SK-MEL-5 (cell line): ENCODE measurements at places on chromosomes 12 and 14. TPM values are rescaled to one million over a fixed set of nuclear protein-coding genes. Genes with fewer than 3 reads are reported as not detected.

DNA sequence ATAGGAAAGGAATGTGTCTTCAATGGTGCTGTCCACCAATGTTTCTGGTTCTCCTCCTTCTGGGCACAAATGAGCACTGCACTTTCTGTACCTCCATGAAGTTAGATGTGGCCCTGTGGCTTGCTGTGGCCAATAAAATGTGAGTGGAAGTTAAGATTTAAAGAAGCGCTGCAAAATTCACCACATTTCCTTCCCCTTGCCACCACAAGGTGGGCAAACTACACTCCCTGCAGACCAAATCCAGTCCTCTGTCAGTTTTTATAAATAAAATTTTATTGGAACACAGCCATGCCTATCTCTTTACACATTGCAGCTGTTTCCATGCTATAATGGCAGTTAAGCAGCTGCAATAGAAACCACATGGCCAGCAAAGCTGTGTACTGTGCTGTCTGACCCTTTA is 141.4 kb upstream of the TMPO start:
- DNase-seq: peak; percentile 26

GRCh38 chr14:105340821-105341733 is 26.5 kb downstream of the PACS2 start:
- peak; percentile 33 for DNase-seq

GRCh38 chr12:17284873-17285272 is 678.9 kb upstream of the LMO3 start:
- DNase-seq: no peak

DNA sequence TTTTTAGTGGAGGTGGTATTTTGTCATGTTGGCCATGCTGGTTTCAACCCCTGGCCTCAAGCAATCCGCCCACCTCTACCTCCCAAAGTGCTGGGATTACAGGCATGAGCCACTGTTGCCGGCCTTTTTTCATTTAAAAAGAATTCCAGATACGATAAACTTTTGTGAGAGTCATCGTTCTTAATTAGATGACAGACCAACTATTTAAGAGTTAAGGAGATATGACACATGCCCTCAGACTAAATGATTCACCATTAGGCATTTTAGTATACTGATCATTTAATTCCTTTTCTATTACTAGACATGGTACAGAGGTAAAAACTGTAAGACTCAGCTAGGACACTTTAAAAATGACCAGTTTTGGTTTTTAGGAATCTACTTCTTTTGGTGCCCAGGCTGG is 2.4 kb downstream of the ANKRD13A start:
- DNase-seq: no peak

Gene EFS
- not detected in 2 replicates for total RNA-seq

GRCh38 chr12:47312808-47313426 is 233.2 kb upstream of the AMIGO2 start:
- no peak for DNase-seq

DNA sequence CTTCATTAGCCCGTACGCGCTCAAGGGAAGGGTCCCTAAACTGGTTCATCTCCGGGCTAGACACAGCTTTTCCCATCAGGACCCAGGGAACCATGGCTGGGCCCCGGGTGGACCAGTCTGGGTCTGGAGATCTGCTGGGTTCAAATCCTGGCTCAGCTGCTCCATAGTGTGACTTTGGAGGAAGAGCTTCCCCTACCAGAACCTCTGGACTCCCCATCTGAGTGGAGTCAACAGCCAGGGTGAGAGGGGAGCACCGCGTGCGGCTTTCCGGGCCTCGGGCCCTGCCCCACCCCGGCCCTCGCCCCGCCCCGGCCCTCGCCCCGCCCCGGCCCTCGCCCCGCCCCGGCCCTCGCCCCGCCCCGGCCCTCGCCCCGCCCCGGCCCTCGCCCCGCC is 41.2 kb downstream of the BEGAIN start:
- peak; percentile 32 for DNase-seq

Gene KRT85
- not detected in 2 replicates for total RNA-seq

- DNase-seq: no peak
Measured at GRCh38 chr14:99757331-99758070, 35.7 kb upstream of the EML1 start.

- DNase-seq: no peak
Measured at GRCh38 chr14:67650151-67650550, 24.3 kb downstream of the VTI1B start.

Gene MYF5
- not detected in 2 replicates for total RNA-seq

GRCh38 chr14:69685716-69686115 is 74.3 kb downstream of the SUSD6 start:
- DNase-seq: no peak

Gene FRMD6
- 45.5 and 46.0 TPM in 2 replicates for total RNA-seq

DNA sequence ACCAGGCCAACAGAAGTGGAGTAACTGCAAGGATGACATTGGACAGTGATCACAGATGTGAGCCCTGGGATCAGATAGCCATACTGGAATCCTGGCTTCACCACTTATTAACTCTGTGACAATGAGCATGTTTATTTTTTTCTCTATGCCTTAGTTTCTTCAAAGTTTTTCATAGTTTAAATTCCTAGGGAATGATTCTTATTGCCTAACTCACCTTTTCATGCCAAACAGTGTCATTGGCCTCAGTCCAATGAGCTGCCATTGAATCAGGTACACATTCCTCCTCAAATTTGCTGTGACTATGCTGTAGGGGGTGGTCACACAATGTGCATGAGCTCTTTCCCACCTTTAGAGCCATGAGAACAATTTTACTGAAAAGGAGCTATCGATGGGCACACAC is 342.3 kb downstream of the SYT1 start:
- no peak for DNase-seq

Gene TMEM52B
- total RNA-seq: 0.08 TPM in 1 of 2 replicates, not detected in the other

Gene CLEC4C
- not detected in 2 replicates for total RNA-seq

- no peak for DNase-seq
Measured at GRCh38 chr12:66637699-66638301, 41.1 kb downstream of the GRIP1 start.

DNA sequence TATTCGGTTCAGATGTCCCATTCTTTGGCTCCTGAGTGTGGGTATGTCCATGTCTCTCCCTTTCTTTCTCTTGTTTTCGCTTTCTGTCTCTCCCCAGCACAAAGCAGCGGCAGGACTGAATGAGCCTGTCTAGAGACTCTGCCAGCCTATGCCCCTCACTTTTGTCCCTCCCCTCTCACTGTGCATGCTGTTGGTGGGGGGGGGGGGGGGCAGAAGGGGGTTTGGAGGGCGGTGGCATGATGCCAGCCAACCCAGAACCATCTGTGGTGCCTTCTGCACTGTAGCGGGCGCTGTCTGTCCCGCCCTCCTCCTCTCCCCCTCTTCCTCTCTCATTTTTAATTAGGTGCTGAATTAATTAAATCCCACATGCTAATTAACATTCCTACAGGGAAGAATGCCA is 17.7 kb downstream of the NGDN start:
- DNase-seq: no peak

GRCh38 chr14:60188115-60188514 is 22.9 kb upstream of the DHRS7 start:
- DNase-seq: peak; percentile 71

GRCh38 chr14:99119554-99120525 is 152.2 kb downstream of the BCL11B start:
- DNase-seq: no peak

- no peak for DNase-seq
Measured at GRCh38 chr12:78386871-78387270, 477.7 kb upstream of the SYT1 start.

DNA sequence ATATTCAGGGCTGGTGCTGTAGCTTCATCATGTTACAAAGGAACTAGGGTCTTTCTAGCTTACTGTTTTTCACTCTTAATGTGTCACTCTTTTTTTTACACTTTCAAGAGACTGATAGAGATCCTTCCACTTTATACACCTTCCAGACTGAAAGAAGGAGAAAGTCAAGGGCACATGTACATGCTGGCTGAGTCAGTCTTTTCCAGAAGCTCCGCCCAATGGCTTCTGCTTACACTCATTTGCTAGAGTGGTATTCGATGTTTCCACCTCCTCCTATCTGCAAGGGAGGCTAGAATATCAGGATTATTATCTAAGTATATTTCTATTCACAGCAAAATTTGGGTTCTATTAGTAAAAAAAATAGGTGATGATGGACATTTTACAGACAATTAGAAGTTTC is 325.8 kb upstream of the OR4E1 start:
- no peak for DNase-seq

DNA sequence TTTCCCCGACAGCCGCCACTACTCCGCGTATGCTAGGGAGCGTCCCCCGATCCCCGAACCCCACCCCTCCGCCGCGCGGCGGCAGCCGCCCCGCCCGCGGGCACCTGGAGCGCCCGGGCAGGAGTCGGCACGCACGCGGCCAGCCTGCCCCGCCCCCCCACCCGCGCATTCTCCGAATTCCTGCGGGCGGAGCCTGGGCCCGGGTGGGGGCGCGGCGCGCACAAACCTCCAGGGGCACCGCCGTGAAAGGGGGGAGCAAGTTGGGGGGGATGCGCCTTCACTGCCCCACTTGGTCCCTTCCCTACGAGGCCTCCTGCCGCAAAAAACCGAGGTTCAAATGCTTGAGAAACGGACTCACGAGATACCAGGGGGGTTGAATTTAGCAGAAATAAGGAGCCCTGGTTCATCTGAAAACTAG is 1.7 kb downstream of the AJUBA start:
- no peak for DNase-seq

DNA sequence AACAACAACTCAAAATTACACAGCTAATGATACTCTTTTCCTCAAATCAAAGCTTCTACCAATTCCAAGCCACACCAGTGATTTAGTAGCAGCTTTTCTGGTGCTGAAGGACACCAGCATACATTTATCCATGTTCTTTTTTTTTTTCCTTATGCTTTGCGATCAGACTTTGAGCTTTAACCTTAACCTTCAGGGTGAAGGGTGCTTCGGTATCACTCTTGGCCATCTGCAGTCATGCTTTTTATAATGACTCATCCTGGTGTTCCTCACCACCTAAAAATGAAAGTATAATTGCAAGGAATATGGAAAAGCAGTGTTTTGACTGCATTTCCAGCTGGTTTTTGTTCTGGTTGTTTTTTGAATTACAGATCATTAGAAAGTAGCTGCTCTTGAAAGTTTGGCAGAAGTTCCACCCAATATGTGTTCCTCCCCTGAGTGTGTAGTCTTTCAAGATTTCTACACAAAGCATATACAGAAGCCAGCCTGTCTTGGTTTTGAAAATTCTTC is 1.3 kb upstream of the SLC41A2 start:
- no peak for DNase-seq

Gene TC2N
- 5.4 and 5.9 TPM in 2 replicates for total RNA-seq

Gene NAA30
- 17.5 and 20.7 TPM in 2 replicates for total RNA-seq

- DNase-seq: no peak
Measured at GRCh38 chr14:102633906-102634595, 41.6 kb downstream of the RCOR1 start.

DNA sequence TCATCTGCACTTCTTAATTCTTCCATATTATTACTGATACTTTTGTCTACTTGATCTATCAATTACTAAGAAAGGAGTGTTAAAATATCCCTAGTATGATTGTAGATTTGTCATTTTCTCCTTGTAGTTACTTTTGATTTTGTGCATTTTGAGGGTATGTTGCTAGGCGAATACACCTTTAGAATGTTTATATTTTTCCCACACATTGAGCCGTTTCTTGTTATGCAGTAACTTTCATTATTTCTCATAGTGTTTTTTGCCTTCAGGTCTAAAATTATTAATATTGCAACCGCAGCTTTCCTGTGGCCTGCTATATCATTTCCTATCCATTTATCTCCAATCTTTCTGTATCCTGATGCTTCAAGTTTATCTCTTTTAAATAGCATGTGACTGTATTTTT is 44.6 kb upstream of the C12orf42 start:
- no peak for DNase-seq

DNA sequence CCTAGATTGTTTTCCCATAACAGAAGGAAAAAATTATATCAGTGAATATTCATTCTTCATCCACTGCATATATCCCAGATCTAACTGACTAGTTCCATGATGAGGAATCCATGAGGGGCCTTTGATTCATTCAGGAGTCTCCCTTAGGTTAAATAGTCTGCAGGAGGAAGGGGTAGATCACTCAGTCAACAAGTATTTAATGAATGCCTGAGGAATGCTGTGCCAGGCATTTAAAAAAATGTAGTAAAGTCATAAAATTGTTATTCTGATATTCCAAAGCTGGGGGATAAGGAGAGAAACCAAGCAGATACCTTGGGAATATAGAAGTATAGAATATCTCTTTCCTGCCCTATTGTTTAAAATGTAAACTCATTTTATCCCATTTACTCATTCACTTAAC is 216.2 kb upstream of the CAND1 start:
- no peak for DNase-seq

DNA sequence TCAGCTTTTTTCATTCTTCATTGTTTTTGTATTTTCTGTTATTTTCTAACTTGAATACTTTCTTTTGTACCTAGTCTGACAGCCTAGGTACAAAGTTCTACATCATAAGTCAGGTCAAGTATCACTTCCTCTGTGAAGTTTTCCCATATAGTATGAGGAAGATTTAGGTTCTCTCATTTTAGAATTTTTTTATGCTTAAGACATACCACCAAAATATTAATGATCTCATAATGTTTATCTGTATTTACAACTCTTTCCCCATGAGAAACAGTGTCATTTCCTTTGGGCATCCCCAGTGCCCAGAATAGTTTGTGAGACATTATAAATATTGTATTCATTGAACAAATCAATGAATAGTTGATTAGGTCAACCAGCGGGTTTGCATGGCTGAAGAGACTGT is 3.1 kb upstream of the ATF7IP start:
- no peak for DNase-seq
